Stimulated activated CD8-positive, alpha-beta memory T cell treated with anti-CD3 and anti-CD28 coated beads, Interleukin-4, amount 100 ng/mL, for 4 hours (primary cell): ENCODE measurements at places on chromosomes 1 and 21.

GRCh38 chr1:186564582-186564981 is 103.7 kb upstream of the PDC start:
- no peak for DNase-seq

GRCh38 chr1:69511426-69512192 is 56.1 kb upstream of the LRRC7 start:
- no peak for DNase-seq

GRCh38 chr1:169483500-169483966 is 2.2 kb downstream of the SLC19A2 start:
- DNase-seq: no peak

DNA sequence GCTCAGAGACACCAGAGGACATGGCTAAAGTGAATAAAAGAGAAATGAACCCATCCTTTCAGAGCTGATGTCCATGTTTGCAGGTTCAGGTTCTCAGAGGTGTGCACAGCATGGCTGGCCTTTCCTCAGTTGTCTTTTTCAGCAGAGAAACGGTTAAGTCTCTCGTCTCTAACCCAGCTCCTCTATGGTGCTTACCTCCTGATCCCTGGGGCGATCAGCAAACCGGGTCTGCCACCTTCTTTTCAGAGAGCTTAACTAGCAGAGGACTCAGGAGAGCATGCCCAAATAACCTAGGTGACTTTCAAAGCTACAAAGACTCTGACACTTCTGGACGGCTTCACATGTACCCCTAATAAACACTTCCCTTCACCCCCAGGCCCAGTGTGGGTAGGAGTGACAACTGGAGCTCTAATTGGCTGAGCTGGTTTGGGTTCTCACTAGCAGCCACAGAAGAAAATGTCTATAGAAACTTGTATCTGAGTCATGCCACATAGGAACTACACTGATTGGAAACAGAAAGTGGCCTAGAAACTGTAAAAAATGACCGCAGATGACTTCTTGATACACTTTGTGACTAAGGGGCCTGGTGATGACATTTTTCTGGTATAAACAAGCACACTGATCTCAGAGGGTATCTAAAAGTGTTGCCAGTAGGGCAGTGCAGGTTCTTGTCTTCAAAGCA is at the start of gene AIM2:
AIM2 (minus strand) TSS at position 329 of the 682 bp plus-strand sequence. CDS start 3,267 bp downstream, outside the sequence.
- DNase-seq: peak; percentile 25

DNA sequence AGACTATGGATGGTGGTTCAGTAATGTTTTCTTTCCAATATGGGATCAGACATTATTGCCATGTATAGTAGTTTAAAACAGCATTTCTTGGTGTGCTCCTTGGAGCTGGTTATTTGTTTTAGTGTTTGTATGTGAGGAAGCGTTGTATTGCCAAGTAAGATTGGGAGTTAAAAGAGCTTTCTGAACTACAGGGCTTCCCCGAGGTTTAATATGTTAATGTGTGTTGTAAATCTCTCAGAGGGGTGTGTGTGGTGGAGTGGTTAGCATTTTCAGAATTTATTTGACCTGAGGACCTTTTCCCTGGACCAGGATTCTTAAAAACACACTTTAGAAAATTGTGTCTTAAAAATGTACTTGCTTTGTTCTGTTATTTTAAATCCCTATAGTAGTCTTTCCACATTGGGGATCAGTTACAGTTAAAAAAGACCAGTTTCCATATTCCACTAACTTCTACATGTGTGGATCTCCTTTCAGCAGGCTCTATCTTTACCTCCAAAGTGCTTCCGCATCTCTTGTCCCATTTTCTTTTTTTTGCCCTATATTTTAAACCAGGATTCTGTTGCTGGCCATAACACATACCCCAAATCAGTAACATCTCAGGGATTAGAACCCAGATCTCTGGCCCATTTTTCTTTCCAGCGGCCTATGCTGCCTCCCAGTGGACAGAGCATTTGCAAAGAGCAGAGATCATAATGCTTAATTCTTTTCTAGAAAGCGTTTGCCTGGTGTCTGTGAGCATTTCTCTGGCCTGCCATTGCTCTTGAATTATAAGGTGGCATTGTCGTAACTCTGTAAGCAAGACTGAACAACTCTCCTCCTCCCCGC is 58.6 kb downstream of the PBX1 start:
- no peak for DNase-seq

GRCh38 chr1:58904299-58905125 is 120.7 kb upstream of the JUN start:
- DNase-seq: no peak

- peak; percentile 88 for DNase-seq
Observed at GRCh38 chr21:29024474-29025327, at the start of gene USP16. Gene USP16, plus strand, starts transcription at chr21:29024668. Its CDS starts 3,246 bp downstream, at chr21:29027914.
